ENCODE measurements at places on chromosomes 4 and X.

GRCh38 chr4:40333921-40334352 lies 1.2 kb upstream of the CHRNA9 start:
- no peak for DNase-seq

DNA sequence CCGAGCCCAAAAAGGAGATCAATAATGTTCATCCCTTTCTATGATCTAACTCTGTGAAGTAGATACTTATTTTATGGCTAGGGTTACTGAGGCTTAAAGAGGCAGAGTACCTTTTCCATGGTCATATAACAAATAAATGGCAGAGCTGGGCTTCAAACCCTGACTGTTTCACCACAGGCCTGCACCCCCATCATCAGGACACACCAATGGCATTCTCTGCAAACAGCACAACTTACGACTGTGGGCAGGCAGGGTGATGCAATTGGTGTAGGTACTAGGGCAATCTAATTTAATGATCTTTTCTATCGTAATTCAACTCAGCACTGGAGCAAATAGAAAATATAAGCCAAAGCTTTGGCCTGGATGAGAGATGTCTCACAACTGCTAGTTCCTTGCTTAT lies 118.8 kb upstream of the CBR4 start:
- no peak for DNase-seq

- no peak for DNase-seq
Measured at GRCh38 chrX:125295337-125295736, 24.3 kb upstream of the TEX13C start.

DNA sequence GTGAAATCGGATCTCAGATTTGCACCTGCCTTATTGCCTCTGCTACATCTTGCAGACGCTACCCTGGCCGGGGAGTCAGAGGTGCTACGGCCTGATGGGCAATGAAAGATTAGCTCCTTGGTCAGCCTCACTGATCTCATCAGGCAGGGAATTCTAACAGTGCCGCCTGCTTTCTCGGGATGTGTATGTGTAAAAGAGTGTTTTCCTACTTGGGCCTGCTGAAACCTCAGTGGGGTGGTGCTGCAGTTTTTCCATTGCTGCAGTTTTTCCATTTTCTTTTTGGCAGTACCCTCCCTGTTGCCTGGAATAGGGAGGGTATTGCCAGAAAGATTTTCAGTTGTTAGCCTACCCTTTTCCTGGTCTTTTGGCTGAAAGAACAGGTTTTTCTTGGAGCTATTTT lies 117.5 kb downstream of the CDKL5 start:
- DNase-seq = no peak

GRCh38 chrX:119231936-119232445 lies 4.1 kb upstream of the PGRMC1 start:
- no peak for DNase-seq

GRCh38 chrX:76172325-76172893 lies 453 bp upstream of the PBDC1 start:
- no peak for DNase-seq

DNA sequence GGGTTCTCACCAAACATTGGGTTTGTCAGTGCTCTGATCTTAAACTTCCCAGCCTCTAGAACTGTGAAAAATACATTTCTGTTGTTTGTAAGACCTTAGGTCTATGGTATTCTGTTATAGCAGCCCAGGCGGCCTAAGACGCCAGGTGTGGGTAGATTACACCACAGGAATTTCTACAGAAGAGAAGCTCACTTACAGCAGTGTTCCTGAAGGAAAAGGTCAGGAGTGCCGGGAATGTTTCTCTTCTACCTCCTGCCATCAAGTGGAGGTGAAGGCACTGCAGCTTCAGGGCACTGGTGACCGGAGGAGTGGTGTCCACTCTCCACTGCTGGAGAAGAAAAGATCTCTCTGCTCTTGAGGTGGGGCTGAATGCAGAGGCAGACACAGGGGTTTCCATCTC lies 45.7 kb downstream of the FHDC1 start:
- no peak for DNase-seq

- DNase-seq = no peak
Measured at GRCh38 chr4:88320224-88320779, 35.9 kb upstream of the PPM1K start.

DNA sequence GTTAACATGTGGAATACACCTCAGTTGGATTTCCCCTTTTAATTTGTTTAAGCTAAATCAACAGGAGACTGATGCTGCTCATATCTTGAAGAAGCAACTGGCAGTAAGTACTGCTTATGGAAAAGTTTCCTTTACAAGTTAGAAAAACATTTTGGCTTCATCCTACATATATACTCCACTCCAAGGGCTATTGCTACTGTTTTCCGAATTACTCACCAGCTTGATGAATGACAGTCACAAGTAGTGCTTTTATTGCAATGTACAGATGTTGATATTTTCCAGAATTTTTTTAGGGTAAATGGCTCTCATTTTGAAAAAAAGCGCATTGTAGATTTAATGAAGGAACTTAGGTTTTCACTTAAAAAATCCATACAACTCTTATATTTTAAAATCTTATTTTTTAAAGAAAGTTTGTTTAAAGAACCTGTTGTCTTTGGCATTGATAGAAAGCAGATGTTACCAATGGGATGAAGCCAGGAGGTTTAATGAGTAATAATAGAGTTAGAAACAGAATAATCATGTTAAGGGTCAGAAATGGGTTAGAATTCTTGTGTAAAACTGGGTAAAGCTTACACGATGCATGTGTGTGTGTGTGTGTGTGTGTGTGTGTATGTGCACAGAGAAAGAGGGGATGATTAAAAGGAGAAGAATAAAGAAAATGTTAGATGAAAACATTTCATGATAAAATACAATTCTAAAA lies 272.9 kb downstream of the CFAP299 start:
- no peak for DNase-seq

GRCh38 chrX:130878350-130879341 lies 24.4 kb downstream of the ENOX2 start:
- no peak for DNase-seq

DNA sequence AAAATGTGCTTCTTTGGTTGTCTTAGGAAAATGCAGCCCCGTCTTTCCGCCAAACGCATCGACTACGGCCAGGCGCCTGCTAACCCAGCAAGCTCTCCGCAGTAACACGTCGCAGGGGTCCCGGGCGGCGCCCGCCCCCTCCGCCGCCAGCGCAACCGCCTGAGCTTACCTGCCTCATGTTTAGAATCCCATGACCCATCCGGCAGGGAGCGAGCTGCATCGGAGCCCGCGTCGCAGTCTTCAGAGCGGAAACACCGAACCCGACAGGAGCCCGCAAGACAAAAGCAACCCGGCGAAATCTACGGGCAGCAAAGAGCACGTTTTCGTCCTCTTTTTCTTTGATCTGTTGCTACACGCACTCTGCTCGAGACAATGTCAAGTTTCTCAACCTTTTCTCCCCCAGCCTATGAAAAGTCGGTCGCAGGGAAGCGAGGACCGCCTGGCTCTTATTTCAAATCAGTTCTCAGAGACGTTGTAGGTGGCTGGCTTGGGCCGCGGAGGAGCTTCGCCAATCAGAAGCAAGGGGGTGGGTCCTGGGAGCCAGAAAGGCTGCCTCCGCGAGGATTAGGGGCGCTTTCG lies at the start of gene MID1:
Gene MID1, minus strand, starts transcription at position 465 of the 579 bp plus-strand sequence. CDS start 53,038 bp downstream, outside the sequence.
- DNase-seq = no peak

DNA sequence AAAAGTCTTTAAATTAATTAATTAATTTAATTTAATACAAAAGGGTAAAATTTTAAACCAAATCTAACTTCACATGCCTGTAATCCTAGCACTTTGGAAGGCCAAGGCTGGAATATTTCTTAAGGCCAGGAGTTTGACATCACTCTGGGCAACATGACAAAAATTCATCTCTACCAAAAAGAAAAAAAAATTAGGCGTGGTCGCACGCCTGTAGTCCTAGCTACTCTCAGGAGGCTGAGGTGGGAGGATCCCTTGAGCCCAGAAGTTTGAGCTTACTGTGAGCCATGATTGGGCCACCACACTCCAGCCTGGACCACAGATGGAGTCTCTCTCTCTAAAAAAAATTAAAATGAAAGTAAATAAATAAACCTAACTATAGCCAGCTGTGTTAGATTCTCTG lies 39.2 kb upstream of the ANTXR2 start:
- no peak for DNase-seq

GRCh38 chrX:14672611-14673172 lies 143.4 kb downstream of the GLRA2 start:
- no peak for DNase-seq

DNA sequence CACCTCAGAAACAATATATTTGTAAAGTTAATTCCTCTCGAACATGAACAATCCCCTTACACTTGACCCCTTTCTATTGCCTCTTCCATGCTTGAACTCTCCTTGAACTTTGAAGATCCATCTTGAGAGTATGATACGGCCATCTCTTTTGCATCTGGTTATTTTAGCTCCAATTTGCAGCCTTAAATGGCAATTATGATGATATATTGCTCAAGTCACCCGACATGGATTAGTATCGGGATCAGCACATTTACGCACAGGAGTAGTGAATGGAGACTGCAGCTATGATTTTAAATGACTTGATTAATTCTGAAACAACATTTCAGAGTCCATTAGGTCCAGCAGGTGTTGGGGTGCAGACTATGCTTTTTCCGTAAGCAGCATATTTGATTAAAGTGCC lies 143.8 kb upstream of the PAQR3 start:
- no peak for DNase-seq

DNA sequence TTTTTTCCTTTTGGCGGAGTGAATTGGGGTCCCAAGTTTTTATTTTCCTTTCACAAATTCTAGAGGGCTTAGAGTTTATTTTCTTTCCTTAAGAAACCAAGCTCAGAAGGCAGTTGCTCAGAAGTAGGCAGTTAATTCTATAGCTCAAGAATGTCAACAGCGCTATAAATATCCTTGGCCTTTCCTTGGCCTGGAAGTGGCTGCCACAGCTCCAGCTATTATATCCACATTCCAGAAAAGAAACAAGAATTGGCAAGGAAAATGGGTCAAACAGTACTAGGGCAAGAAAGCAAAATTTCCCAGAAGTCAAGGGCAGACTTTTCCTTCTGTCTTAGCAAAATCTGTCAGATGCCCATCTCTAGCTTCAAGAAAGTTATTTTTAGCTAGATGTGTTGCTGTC lies 31.0 kb downstream of the SLC10A6 start:
- DNase-seq = no peak

- DNase-seq = no peak
Measured at GRCh38 chrX:19347916-19348315, 4.2 kb downstream of the PDHA1 start.

GRCh38 chrX:41875142-41875541 lies 48.2 kb downstream of the CASK start:
- no peak for DNase-seq

DNA sequence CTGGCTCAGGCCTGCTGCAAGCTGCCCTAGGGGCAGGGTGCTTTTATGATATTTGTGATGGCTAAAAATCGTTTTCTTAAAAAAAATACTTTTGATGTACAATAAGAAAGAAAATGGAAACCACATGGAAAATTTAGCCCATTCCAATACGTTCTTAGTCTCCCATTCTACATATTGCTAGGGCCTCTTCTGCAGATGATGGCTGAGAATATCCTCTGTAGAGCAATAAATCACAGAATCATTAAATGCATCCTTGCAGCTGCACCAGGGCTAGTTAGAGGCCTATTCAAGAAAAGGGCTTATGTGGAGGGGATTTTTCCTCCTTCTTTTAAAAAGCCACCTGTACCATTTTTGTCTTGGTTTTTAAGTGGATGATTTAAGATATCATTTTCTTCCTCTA lies 97.6 kb upstream of the C1GALT1C1 start:
- no peak for DNase-seq

GRCh38 chr4:13710246-13710885 lies 82.8 kb upstream of the BOD1L1 start:
- no peak for DNase-seq

DNA sequence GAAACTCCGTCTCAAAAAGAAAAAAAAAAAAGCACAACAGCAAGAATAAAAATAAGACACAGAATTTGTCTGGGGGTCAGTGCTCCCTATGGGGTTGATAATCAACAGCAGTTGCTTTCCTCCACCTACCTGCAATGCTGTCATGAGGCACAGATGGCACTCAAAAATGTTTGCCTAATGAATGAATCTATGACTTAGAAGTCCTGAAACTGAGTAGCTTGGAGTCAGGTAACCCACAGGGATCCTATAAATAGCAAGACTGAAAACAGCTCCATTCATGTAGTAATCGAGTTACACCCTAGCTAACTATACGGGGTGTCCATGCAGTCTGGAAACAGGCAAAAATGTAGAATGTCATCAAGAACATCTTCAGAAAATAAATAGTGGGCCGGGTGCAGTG lies 19.8 kb upstream of the DDX3X start:
- DNase-seq = no peak

DNA sequence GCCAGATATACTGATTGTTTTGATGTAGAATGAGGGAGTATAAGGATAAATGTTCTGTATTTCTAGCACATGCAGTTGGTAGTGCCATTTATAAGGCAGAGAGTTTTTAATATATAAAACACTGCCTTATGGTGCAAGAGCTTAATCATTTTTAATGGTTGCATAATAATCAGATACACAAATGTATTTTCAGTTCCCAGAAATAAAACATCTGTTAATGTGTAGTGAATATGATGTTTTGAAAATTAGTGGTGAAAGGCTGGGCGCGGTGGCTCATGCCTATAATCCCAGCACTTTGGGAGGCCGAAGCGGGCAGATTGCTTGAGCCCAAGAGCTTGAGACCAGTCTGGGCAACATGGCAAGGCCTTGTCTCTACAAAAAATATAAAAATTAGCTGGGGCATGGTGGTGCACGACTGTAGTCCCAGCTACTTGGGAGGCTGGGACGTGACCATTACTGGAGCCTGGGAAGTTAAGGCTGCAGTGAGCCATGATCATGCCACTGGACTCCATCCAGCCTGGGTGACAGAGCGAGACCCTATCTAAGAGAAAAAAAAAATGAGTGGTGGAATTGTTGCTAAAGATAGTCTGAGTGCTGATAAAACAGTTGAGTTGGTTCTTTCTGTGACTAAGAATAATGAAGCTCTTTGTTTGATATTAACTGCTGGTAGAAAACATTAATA lies 29.3 kb downstream of the CLCN3 start:
- DNase-seq = no peak

GRCh38 chrX:46169808-46170207 lies 375.4 kb downstream of the ZNF674 start:
- no peak for DNase-seq

DNA sequence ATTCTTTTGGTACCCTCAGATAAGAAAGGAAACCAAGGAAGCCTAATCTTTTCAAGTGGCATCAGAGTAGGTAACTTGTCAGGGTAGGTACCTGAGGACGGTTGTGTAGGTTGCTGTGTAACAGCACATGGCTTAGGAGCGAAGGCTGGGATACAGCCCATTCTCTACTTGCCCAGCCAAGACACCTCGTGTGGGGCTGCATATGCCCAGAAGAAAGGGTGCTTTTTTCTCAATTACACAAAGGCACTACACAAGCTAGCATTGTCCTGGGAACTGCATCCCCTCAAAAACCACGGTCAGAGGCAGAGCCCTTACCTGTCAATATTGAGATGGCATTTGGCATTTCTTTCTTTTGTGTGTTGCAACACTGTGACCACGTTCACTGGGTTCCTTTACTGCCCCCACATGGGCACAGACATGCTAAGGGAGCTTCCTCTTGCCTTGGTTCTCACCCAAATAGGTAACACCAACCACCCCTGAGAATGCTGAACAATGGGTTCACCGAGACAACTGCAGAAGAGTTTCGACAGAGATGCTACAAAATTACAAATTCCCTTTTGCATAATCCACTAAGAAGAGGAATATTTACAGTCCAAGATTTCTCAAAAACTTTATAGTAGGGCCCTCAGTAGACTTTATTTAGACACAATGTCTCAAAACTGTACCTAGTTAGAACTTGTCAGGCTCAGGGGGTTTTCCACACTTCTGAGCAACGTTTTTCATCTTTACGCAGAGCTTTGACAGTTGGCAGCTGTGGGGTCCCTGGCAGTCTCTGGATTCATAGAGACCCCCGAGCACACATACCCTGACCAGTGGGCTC lies 35.8 kb upstream of the TNIP3 start:
- DNase-seq = peak; percentile 61
